ENCODE measurements at places on chromosomes 4 and X.

DNA sequence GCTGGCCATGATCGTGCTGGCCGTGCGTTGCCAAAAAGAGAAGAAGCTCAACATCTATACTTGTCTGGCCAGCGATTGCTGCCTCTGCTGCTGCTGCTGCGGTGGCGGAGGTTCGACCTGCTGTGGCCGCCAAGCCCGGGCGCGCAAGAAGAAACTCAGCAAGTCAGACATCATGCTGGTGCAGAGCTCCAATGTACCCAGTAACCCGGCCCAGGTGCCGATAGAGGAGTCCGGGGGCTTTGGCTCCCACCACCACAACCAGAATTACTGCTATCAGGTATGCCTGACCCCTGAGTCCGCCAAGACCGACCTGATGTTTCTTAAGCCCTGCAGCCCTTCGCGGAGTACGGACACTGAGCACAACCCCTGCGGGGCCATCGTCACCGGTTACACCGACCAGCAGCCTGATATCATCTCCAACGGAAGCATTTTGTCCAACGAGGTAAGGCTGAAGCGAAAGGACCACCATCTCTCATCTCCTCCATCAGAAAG lies 3.3 kb downstream of the PCDH10 start:
- DNase-seq: no peak

GRCh38 chrX:115898382-115899001 lies 272.1 kb upstream of the AGTR2 start:
- no peak for DNase-seq

- DNase-seq: no peak
Measured at GRCh38 chr4:145167887-145168286, 12.5 kb downstream of the OTUD4 start.

GRCh38 chr4:69860052-69860451 lies at the start of gene SULT1E1:
Gene SULT1E1 (minus strand): TSS chr4:69860145. CDS start chr4:69857644, 2,501 bp downstream.
- DNase-seq: no peak

DNA sequence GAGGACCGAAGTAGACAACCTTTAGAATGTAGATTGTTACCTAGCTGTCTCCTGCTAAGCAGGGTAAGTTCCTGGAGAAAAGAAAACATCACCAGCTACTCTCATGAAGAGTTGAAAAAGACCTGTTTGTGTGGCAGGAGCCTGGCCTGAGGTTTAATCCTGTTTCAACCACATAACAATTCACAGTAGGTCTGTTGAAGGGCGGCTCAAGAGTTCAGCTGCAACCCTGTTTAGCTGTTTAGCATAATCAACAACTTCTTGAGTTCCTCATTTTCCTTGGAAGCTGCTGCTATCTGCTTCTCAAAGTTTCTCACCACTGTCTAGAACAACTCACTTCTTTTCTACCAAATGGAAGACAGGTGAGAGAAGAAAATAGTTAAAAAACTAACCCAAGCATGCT lies 170.4 kb upstream of the TET2 start:
- no peak for DNase-seq

- DNase-seq: no peak
Measured at GRCh38 chrX:154660541-154660940, 7.2 kb upstream of the CTAG2 start.

DNA sequence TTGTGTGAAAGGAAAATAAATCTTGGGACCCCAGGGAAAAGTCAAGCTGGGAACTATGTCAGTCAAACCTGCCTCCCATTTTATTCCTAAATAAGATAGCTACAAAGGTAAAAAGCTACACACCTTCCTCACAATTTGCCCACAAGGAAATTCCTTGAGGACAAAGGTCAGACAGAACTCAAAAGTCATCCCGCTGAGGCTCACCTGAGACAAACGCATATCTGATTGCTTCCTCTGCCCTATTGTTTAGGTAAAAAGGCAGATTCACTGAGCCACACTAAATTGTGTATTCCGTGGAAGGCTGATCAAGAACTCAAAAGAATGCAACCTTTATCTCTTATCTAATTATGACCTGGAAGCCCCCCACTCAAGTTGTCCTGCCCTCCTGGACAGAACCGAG lies 58.7 kb upstream of the MAML3 start:
- no peak for DNase-seq

DNA sequence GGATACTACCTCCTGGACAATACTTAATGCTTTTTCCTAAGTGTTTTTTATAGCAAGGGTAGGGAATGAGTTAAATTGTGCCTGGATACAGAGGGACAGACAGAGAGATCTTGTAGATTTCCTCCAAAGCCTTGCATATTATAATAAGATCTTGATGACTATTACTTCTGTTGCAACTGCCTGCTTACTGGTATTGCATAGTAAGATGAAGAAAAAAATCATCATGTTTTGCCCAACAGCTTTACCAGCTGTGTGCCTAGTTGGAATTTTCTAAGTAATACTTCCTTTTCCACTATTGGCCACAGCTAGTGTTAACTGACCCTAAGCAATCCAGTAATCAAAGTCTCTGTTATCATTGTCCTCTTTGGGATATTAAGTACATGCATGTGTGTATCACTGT lies 139.0 kb downstream of the DCK start:
- DNase-seq: no peak

- DNase-seq: no peak
Measured at GRCh38 chr4:8427761-8428287, 12.7 kb downstream of the ACOX3 start.

DNA sequence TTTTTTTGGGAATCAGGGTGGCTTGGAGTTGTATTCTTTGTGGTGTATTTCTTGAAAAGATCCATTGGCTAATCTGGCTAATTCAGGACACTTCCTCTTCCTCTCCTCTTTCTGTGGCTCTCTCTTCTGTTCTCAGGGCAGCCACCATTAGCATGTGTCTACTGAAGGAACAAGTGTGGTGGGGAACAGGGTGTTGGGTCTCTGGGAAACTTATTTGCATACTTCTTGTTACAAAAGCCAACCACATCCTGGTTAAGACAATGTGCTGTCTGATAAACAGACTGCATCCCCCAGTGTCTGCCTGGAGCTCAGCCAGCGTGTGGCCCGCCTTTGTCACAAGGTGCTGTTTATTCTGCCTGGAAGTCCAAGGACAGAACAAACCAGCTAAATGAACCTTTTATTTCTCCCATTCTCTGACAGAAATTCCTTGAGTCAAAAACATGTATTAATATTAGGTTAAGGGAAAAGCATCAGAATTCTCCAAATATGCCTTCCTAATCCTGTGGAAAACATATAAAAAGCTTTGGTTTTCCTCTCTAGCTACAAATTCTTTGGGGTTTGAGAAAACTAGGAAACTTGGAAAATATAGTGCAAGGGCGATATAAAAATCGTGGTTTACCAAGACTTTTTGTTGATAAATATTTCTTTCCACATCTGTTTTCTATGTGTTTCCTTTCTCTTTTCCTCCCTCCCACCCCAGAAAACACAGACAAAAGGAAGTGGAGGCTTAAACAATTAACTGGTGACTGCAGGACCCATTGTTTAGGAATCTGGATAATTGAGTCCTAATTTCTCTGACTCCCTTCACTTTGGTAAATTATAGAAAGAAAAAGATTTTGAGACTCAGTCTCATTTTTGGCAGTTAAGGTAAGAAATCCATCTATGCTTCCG lies 203.6 kb downstream of the SPRY1 start:
- DNase-seq: no peak

DNA sequence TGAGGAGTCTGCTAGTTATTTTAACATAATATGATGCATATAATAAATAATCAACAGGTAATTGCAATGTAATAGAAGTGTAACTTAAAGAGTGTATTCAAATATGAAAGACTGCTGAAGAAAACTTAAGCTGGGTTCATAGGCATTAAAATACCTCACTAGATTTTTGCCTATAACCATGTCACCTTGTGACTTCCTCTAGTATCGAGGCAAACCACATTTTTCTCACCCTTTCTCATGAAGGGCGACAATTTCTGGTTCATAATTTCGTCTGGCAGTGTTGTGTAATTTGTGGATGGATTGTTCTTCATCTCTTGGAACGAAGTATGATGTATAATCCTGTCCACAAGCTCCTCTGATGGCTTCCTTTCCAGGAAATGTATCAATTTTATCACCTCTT lies 16.0 kb downstream of the SULT1E1 start:
- no peak for DNase-seq

- no peak for DNase-seq
Measured at GRCh38 chr4:140652601-140653000, 83.8 kb upstream of the UCP1 start.

- no peak for DNase-seq
Measured at GRCh38 chr4:157421365-157421764, 200.8 kb downstream of the GRIA2 start.

DNA sequence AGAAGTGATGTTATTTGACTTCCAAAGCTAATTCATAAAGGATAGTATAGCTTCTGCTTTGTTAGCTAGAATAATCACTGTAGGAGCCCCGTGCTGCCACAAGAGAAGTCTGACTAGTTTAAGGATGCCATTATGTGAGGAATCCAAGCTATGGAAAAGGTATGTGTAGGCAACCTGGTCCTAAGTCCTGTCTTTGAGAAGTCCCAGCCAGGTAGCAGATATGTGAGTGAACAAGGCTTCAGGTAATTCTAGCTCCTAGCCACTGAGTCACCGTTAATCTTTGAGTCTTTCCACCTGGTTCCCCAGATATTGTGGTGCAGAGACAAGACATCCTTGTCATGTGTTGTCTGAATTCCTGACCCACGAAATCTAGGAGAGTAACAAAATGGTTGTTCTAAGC lies 55.5 kb downstream of the BMP3 start:
- DNase-seq: no peak

DNA sequence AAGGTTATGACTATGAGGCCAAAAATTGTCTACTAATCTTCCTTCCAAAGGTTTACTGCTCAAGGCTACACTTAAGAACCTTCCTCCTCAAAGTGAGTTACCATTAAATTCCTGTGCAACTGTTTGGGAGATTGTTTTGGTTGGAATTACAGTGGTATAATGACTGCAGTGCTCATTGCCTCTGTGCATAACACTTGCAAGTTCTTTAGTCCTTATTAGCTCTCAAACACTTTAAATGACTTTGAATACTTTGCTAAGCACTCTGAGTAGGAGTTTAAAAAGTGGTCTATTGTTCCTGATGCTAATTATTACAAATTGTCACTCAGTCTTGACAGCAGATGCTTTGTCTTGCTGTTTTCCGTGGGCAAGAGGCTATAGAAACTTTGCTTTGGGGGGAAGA lies 422.8 kb upstream of the PABPC4L start:
- no peak for DNase-seq

DNA sequence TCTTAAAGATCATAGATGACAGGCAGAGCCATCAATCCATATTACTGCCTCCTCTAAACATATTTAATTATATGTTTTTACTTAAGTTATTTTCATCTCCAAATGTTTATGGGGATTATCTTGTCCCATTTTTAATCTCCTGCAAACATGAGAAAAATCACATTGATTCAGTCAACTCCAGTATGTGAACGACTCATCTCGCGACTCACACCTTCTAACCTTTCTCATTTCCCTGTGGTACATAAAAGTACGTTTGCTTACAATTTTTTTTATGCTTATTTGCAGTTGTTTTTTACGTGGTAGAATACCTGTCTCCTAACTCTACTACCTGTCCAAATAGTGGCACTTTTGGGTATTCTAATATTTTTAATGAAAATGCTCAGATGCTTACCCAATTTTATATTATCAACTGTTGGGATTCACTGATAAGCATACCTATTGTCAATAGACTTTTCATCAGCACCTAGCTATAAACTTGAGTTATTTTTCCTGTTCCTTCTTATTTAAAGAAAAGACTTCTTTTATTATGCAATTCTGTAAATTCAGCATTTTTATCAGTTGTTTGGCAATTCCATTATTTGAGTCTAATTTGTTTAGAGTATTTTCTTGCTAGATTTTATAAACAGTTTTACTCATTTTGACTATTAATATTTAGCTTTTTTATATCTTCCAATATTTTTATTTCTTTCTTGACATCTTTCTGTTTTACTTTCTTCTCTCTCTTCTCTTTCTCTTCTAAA lies 276.6 kb downstream of the ANK2 start:
- no peak for DNase-seq

DNA sequence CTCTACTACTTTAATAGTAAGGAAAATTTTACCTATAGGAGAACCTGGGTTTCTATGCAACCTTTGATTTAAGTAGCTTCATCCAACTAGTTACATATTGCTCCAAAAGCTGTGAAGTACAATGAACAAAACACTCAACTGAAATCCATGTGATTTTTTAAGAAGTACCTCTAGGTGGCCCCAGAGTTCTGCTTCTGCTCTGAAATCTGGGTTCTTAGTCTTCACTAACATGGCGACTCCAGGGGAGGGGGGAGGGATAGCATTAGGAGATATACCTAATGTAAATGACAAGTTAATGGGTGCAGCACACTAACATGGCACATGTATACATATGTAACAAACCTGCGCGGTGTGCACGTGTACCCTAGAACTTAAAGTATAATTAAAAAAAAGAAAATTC lies 73.4 kb upstream of the MAGEB2 start:
- no peak for DNase-seq

DNA sequence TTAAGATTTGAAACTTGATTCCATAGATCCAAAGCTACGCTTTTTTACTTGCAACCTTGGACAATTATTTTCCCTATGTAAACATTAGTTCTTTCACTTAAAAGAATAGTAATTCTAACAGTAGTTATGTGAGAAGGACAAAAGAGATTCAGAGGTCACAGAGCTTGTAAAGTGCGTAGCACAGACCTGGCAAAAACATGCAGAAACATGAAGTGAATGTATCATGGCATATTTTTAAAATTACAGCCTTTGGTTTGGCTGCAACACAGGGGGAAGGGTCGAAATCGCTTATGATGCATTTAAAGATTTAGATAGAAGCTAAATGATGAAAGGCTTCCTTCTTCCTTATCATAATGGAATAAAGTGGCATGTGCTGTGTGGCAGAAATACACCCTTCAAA lies 1068.8 kb downstream of the ARAP2 start:
- DNase-seq: no peak

DNA sequence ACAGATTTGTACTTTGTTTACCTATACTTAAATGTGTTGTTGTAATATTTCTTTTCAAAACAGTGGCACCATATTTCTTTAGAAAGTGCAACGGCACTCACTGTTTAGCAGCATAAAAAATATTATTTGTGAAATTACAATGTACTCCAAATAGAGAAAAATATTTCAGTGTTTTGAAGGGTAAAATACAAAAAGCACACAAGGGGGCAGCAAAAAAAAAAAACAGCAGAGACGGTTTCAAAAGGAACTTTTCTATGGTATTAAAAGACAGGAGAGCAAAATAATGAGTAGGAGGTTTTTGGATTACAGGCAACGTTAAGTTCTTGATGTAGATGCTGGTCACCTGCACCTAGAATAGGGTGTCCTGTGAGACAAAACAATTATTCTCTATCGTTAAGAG lies 2.0 kb downstream of the NUDT11 start:
- no peak for DNase-seq

GRCh38 chrX:9885150-9885549 lies 82.0 kb upstream of the CLDN34 start:
- DNase-seq: no peak

DNA sequence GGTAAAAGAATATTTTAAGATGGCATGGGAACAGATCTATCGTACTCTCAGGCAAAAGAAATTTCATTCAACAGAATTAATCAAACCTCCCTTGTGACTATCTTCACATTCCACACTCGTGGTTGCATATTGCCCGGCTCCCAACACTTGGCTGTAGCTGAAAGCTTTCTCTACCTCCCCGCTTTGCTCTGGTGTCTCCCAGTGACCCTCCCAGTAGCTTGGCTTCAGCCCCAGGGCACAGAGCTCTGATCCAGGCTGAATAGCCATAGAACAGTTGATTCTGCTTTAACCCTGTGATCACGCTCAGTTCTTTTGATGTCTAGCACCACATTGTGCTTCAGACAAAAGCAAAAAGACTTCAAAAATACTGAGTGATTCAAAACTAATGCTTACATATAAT lies 24.6 kb downstream of the SLC7A11 start:
- no peak for DNase-seq
